ENCODE measurements at places on chromosomes 2 and 18.

- DNase-seq: no peak
These were observed 56.0 kb upstream of the DSG1 start for GRCh38 chr18:31261792-31262582.

DNA sequence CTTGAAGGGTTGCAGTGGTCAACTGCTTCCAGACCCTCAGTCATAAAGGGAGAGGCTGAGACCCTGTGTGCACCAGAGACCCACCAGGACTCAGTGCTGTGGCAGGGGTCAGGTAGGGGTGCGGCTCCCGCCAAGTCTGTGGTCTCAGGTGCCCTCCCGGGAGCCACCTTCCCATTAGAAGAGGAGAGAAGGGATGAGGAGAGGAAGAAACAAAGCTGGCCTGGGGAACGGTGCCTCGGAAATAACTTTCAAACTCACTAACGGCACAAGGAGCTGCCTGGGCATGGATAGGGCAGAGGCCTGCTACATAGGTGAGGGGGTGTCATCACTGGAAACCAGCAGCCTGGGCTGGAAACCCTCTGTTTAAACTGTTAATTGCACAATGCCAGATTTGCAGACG, 84.9 kb downstream of the TPO start:
- DNase-seq: no peak

DNA sequence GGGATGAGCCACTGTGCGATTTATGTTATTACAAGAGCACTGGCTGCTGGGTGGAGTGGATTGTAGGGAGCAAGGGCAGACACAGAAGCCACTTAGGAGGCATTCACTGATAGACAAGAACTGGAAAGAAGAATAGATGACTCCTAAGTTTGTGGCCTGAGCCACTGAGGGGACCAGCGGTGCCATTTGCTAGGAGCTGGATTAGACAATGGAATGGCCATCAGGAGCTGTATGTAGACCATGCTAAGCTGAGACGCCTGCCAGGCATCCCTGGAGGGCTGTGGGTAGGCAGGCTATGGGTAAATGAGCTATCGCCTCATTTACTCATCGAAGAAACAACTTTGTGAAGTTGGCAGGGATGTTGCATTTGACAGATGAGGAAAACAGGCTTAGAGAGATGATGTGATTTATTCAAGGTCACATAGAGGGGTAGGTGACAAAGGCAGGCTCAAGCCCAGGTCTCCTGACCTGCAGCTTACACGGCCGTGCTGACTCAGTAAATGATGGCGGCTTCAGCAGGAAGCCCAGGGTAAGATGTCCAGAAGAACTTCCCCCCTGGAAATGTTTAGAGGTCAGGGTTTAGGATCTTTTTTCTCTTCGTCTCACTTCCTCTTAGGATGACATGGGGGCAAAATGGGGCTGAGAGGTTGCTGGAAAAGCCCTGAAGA, 2.8 kb downstream of the MFSD2B start:
- no peak for DNase-seq

GRCh38 chr2:161096336-161096735, 63.9 kb upstream of the TANK start:
- DNase-seq: no peak

GRCh38 chr2:109185821-109186570, 57.0 kb downstream of the SH3RF3 start:
- no peak for DNase-seq

GRCh38 chr2:129233166-129233565, 746.3 kb upstream of the RAB6C start:
- no peak for DNase-seq

DNA sequence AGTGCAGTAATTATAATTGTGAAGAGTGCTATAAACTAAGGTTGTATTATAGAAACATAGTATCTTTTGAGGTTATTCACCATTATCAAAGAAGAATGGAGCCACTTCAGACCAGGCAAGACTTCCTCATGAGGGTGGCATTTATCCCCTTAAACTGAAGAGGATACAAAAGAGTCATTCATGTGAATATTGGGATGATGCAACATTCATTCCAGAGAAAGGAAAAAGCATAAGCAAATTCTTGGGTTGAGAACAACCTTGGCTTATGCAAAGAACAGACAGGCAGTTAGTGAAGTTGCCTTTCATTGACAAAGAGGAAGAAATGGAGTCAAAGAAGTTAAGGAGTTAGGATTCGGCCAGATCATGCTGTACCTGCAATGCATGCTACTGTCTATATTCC, 682.5 kb downstream of the MBD2 start:
- no peak for DNase-seq

GRCh38 chr2:16507655-16508489, 157.8 kb downstream of the CYRIA start:
- DNase-seq: no peak

GRCh38 chr2:63992061-63992685, 27.1 kb downstream of the VPS54 start:
- DNase-seq: no peak

DNA sequence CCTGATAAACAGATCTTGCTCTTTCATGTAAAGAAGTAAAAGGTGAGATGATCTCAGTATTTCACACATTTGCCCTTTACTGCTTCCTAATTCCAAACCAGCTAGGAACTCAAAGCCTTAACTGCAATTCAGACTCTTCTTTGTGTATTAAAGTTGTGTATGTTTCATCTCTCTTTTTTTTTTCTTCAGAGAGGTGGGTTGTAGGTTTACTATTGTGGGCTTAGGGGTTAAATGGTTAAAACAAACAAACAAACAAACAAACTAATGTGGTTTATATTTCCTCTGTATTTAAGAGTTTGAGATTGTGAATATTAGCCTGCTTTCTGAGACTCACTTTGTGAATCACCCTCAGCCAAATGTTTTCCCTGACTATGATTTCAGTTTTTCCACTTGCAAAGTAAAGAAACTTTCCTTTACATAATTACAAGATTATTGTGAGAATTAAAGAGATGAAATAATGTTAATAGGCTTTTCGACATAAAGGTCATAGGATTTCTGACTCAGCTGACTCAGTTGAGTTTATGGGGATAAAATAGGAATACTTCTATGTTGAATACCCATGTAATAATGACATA, 2.8 kb downstream of the GULP1 start:
- no peak for DNase-seq

DNA sequence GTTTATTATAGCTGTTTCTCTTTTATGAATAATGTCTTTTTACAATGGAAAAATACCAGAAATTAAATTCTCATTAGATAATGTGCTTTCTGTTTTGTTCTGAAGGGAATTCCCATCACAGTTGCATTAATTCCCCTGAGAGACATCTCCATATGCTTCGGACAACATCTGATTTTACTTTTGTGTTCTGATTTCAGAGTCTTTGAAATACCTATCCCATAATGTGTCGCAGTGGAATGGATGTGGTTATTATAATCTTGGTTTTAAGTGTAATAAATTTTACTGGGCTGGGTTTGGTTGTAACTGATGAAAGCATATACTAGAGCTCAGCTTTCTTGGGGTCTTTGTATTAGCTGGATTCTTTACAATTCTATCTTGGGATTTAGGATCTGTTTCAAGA, 12.5 kb downstream of the SPTBN1 start:
- DNase-seq: no peak

DNA sequence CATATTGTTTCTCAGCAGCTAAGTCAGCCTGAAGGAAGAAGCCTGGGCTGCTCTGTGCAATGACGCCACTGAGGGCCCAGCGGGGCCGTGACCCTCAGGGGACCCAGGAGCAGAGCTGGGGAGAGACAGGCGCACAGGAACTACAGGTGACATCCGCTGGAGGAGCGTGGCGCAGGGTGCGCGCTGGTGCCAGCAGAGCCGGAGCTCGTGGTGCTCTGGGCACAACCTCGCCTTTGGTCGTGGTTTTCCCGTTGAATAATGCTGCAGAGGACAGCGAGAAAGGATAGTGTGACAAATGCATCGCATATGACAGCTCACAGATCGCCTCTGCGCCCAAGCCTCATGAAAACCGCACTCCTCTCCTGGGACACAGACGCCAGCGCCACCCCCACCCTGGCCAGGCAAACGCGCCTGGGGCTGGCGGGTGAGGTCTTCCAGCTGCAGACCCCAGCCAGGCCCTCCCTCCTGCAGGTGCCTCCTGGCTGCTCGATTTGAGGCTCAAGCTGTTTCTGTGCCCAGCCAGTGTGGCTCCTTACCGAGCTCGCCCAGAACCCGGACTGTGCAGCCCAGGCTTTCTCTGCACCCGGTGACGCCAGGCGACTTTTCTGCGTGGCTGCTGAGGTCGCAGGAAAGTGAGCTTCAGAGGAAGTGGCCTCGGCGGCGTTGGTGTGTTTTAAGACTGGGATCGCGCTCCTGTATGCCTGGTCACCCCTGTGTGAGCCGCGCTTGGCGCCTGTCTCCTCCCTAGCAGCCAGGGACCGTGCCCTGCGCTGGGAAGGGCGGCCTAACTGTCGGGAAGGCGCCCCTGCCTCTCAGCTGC, 583.1 kb upstream of the HS6ST1 start:
- no peak for DNase-seq

GRCh38 chr2:71613403-71613952, 160.1 kb downstream of the DYSF start:
- DNase-seq: no peak

- no peak for DNase-seq
These were observed 165.2 kb upstream of the EPC2 start for GRCh38 chr2:148479398-148479797.

DNA sequence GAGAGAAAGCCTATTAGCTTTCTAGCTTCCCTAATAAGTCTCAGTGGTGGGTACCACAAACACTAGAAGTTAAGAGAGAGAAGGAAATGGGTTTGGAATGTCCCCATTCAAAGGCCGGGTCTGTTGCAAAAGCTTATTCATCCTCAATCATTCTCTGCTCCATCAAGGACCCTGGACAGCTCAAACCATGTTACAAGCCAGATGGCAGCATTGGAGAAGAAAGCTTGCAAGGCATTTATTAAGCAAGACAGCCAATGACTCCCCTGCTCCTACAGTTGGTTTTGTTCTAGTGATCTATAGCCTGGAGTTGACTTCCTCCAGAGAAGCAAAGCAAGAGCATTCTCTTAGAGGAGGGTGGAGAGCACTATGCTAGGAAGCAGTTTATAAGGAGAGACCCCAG, 86.9 kb upstream of the LMAN1 start:
- DNase-seq: no peak

DNA sequence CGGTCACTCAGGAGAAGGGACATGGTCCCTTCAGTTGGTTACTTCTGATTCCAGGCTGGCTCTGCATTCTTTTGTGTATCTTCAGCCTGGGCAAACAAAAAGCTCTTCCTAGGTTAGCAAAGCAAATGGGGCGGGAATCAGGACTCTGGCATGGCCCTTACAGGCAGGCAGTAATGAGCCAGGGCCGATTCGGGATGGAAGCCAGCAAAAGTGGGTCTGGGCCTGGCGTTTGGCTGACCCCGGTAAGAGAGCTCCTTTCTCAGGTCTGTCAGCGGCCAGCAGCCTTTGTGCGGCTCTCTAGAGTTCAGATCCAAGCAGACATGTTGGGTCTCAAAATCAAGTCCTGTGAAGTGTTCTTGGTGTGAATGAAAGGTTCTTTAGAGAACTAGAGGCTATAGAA, 81.5 kb upstream of the EML6 start:
- DNase-seq: no peak

DNA sequence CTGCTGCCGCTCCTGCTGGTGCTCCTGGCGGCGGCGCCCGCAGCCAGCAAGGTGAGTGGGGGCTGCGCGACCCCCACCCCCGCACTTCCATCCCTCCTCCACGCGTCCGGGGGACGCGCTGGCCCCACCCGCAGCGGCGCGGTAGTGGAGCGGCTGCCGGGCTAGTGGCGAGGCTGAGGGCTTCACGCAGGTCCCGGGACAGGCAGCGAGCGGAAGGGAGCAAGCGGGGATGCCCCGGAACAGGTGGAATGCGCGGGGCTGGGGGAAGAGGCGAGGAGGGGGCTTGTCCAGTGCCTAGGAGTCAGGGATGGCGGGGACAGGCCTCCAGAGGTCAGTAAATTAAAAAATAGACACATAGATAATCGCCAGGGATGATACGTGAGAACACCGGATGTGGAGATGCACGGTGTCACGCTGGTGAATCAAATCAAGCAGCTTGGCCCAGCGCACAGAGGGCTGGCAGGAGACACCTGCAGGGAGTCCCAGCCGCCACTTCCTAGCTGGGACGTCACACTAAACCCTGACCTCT, 403 bp downstream of the COL4A3 start:
- no peak for DNase-seq

- no peak for DNase-seq
These were observed 334.9 kb upstream of the THUMPD2 start for GRCh38 chr2:40113997-40114396.

DNA sequence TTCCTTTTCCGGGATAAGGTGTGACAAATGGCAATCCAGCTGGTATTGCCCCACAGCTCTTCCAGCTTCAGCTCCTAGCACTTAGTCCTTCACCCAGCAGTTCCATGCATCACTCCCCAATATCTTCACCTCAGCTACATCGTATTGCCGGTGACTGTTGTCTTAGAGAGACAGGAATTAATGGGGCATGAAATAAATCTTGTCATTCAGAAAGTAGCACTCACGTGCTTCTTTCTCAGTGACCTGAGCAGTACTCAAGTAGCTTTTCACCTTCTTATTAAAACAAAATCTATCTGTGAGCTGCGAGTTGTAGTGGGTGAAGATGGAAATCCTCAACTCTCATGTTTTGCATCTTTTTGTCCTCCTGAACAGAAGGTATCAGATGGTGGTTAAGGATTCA, 72.8 kb downstream of the PTH2R start:
- no peak for DNase-seq

GRCh38 chr2:197576631-197577030, 60.8 kb downstream of the MOB4 start:
- DNase-seq: no peak

- no peak for DNase-seq
These were observed 184.9 kb upstream of the RAB6C start for GRCh38 chr2:129794540-129794939.

- DNase-seq: no peak
These were observed 22.3 kb downstream of the GNLY start for GRCh38 chr2:85716346-85716914.

GRCh38 chr18:24372279-24372872, 25.2 kb downstream of the OSBPL1A start:
- DNase-seq: no peak

- no peak for DNase-seq
These were observed 97.9 kb downstream of the FIGN start for GRCh38 chr2:163637871-163638270.

GRCh38 chr2:39571111-39571731, 94.5 kb upstream of the TMEM178A start:
- DNase-seq: no peak

DNA sequence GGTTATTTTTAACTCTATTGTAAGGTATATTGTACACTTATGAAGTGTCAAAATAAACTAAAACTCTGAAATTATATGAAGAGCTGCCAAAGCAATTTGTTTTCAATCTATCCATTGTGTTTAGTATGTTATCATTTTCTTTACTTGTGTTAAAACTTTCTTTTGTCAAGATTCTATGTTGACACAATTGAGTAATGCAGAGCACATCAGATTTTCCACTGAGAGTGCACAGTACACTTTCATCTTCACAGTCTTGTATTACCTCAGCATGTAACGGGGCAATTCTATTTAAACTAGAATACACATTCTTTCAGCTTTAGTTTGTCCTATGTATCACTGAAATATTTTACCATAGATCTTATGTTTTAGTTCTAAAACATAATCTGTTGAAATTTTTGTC, 304.4 kb upstream of the ZC3H15 start:
- no peak for DNase-seq
